MV-4-11 (cell line): ENCODE measurements at places on chromosomes 1 and 21.
A peak's percentile ranks its signal among the peaks of the same experiment; 100 is the strongest.

DNA sequence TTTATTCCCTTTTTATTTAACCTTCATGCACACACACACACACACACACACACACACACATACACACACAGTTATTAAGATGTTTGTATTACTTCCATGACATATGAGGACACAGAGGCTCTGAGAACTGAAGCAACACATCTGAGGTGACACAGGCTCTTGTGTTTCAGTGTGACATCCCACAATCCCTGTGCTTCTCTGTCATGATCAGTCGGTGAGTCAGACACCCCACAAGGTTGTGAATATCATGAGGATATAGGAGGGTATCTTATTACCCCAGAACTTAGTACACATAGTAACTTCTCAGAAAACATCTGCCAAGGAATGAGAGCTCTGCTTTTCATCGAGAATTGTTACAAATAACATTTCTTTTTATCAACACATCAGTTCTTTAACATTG lies 459.3 kb downstream of the PLPP3 start:
- no peak for DNase-seq

- peak; percentile 1 for DNase-seq
These were observed 690.7 kb downstream of the NCAM2 start for GRCh38 chr21:21688889-21689288.

DNA sequence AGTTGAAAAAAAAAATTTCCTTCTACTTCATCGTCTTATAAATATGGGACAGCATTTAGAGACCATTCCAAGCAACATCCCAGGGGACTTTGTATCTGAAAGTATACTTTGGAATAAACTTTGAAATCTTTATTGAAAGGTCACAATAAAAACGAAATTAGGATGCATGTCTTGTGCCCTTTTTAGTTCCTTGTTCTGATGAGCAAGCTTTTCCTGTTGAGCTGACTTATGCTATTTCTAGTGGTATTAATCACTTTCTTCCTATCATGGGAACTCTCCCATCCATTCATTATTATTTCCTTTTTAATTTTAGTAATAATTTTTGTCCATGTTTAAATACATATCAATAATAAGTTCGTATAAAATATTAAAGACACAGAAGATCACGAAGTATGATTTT lies 4.0 kb upstream of the GBP2 start:
- peak; percentile 52 for DNase-seq

GRCh38 chr1:100796046-100796445 lies 76.5 kb downstream of the VCAM1 start:
- no peak for DNase-seq

DNA sequence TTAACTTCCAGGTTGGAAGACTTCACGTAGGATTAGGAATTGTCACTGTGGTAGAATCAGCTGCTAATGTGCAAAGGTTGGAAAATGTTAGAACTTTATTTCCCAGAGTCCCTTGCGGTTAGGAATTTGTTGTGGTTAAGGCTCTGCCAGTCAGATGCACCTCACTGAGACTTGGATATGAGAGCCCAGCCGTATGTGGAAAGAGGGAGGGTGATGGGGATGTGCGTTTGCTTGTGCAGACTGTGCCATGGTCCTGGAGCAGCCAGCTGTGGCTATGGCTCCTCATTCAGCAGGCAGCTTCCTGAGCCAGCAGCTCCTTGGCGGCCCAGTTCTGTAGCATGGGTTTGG lies 12.5 kb downstream of the S100A10 start:
- no peak for DNase-seq

GRCh38 chr1:159091180-159091560 lies 14.6 kb upstream of the AIM2 start:
- no peak for DNase-seq

GRCh38 chr1:178633056-178633455 lies 92.0 kb upstream of the RALGPS2 start:
- no peak for DNase-seq
